ENCODE measurements at places on chromosomes 2 and 18.

DNA sequence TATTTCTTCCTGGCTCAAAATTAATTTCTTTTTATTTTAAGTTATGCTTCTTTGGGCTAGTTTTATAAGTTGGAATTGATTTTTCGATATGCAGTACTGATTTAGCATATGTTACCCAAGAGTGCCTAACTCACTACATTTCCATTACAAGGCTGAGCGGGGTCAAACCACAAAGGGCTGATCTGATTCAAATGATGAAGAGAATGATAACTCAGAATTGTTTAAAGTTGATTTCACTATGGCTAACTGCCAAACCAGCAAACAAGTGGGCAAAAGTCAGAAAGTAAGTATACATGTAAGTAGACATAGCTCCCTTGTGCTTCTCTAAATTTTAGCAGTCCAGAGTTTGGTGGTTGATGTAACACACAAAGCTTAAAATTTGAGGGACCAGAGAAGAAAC, 35.6 kb downstream of the RAD51AP2 start:
- DNase-seq, result no peak

DNA sequence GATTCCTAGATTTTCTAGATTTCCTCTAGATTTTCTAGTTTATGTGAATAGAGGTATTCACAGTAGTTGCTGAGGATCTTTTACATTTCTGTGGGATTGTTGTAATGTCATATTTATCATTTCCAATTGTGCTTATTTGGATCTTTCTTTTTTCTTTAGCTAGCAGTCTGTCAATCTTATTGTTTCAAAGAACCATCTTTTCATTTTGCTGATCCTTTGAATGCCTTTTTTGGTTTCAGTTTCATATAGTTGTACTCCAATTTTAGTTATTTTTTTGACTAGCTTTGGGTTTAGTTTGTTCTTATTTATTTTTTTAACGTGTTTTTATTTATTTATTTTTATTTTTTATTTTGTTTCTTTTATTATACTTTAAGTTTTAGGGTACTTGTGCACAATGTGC, 24.5 kb downstream of the CLIP4 start:
- DNase-seq, result no peak

DNA sequence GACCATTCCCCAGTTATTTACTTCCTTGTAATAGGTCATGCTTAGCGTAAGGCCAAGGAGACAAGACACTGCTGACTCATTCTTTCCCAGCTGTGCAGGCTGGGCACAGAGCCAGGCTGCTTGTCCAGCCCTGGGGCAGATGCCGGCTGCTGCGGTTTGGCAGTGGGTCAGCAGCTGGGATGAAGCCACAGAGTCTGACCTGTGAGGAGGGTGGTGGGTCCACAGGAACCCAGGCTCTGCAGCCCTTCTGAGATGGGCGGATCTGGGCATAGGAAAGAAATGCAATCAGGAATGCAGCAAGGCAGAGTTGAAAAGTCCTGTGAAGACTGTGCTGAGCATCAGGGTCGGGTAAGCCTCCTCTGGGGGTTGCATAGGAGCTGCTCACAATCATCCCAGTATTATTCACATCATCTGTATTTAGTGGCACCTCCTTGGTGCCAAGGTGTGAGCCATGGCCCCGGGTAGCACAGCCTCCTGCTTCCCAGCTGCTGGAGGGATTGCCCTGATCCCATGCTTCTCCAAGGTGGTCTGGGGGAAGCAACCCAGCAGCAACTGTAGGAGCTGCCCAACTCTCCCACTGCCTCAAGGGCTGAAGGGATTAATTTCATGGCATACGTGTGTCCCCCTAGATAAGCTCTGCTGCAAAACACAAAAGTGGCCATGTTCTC, 139.0 kb downstream of the DDX1 start:
- DNase-seq, result no peak

GRCh38 chr2:241815477-241816430, 6.8 kb downstream of the NEU4 start:
- DNase-seq, result no peak

DNA sequence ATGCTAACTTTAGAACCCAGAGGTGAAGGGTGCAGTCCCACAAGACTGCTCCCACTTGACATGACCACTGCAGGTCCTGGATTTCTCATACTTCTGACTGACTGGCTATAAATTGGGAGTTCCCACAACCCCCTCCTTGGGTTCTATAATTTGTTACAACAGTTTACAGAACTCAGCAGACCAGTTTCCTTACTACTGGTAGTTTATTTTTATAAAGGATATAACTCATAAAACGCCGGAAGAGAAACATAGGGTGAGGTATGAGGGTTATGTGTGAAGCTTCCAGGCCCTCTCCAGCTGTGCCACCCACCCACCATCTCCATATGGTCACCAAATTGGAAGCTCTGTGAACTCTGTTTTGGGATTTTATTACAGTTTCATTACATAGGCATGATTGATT, 839.6 kb downstream of the TSN start:
- DNase-seq, result no peak

- DNase-seq, result no peak
These were observed 15.8 kb downstream of the ADI1 start for GRCh38 chr2:3503483-3503882.

GRCh38 chr2:173238385-173238784, 116.3 kb upstream of the CDCA7 start:
- no peak for DNase-seq

DNA sequence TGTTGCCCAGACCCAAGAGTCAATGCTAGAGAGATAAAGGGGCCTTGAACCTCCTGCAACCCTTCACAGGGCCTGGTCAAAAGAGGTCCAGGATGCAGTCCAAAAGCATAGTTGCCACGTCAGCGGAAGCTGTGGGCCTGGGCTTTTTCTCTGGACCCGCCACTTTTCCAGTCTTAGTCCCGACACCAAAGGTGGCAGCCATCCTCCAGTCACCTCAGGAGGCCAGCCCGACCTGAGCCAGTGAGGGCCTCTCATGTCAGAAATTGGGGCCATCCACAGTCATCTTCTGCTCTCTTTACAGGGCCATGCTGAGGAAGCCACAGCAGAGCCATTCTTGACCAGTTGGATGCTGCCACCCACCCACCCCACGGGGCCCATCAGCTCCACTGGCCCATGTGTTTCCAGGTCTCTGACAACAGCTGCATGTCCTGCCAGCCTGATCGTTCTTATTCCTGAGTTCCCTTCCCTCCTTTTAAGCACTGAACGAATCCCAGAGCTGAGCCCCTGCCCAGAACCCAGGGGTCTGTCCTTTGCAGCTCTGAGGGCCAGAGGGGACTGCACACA, 34.1 kb upstream of the KLHL29 start:
- DNase-seq, result no peak

GRCh38 chr2:68231061-68231372, 21.3 kb downstream of the PPP3R1 start:
- no peak for DNase-seq

DNA sequence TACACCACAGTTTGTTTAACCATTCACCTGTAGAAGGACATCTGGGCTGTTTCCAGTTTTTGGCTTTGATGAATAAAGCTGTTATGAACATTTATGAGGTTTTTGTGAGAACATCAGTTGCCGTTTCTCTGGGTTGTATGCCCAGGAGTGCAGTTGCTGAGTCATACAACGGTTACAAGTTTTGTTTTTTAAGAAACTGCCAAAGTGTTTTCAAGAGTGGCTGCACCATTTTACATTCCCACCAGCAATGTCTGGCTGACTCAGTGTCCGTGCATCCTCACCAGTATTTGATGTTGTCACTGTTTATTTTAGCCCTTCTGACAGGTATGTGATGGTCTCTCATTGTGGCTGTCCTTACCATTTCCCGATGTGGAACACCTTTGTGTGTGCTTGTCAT, 48.0 kb upstream of the GPR17 start:
- DNase-seq, result no peak

- DNase-seq, result no peak
These were observed 108.2 kb upstream of the PTPRM start for GRCh38 chr18:7458884-7459283.

- DNase-seq, result no peak
These were observed 149.6 kb downstream of the MYT1L start for GRCh38 chr2:2181493-2181892.

DNA sequence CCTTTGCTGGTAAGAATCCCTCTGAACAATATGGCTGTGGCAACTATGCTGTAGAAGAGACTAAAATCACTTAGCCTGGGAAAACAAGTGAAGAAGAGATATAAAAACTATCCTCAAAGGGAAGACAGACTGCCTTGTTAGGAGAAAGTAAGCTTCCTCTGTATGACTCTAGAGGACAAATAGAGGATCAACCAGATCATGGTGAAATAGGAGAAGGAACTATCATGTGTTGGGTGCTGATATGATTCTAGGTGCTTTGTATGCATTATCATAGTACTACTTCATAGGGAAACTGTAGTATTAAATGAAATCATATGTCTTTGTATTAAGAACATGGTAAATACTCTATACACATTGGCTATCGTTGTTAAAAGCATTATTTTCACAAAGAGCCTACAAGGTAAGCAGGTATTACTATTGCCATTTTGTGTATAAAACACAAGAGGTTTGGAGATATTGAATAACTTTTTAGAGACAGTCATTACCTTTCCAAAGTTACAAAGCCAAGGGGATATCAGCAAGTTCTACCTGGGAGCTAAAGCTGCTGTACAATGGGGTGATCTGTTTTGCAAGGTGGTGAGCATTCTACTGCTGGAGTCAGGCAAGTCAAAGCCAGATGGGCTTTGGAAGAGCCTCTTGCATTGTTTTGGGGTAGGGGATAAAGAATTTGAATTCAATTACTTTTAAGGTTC, 402.6 kb downstream of the ALK start:
- no peak for DNase-seq

DNA sequence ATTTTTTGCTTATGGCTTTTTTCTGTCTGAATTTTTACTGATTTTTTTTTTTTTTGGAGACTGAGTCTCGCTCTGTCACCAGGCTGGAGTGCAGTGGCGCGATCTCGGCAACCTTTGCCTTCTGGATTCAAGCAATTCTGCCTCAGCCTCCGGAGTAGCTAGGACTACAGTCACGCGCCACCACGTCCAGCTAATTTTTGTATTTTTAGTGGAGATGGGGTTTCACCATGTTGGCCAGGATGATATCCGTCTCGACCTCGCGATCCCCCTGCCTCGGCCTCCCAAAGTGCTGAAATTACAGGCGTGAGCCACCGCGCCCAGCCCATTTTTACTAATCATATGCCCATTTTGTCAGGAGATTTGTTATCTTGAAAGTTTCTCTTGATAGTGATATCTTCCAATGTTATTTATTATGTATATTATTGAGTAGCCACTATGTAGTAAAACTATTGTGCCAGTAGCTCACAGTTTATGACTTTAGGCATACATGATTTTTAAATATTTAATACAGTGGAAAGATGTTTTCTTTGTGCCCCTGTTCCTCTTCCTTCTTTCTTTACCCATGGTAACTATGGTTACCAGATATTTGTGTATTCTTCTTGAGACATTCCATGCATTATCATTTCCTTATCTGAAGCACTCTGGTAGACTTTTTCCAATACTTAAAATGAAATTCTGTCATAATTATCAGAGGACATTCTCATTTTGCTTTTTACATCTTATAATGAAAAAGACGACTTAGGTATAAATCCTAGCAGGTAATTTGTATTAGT, 2.1 kb downstream of the HAT1 start:
- no peak for DNase-seq

- DNase-seq, result no peak
These were observed 63.6 kb upstream of the CAVIN2 start for GRCh38 chr2:191910518-191910917.

DNA sequence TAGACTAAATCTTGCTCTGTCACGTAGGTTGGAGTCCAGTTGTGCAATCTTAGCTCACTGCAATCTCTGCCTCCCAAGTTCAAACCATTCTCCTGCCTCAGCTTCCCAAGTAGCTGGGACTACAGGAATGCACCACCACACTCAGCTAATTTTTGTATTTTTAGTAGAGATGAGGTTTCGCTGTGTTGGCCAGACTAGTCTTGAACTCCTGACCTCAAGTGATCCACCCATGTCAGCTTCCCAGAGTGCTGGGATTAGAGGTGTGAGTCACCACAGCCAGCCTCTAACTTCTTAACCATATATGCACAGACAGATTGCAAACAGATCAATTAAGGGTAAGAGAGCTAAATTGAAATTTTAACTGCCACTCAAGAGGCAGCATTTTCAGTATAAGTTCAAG, 22.1 kb upstream of the CNGA3 start:
- DNase-seq, result no peak

DNA sequence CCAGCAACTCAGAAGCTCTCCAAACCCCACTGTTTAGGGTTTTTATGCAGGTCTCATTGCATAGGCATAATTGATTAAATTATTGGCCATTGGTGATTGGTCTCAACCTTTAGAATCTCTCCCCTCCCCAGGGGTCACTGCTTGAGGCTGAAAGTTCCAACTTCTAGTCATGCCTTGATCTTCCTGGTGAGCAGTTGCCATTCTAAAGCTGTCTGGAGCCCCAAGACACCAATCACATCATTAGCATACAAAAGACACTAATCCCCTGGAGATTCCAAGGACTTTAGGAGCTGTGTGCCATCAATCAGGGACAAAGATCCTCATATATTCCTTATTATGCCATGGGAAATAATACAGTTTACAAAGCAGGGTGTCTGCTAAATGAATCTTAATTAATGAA, 863.4 kb upstream of the KLHL29 start:
- no peak for DNase-seq

- no peak for DNase-seq
These were observed 27.2 kb upstream of the MFSD6 start for GRCh38 chr2:190380962-190381412.

- no peak for DNase-seq
These were observed 77.0 kb downstream of the UPP2 start for GRCh38 chr2:158178646-158179045.

GRCh38 chr2:181774685-181775084, 94.4 kb upstream of the NEUROD1 start:
- no peak for DNase-seq

DNA sequence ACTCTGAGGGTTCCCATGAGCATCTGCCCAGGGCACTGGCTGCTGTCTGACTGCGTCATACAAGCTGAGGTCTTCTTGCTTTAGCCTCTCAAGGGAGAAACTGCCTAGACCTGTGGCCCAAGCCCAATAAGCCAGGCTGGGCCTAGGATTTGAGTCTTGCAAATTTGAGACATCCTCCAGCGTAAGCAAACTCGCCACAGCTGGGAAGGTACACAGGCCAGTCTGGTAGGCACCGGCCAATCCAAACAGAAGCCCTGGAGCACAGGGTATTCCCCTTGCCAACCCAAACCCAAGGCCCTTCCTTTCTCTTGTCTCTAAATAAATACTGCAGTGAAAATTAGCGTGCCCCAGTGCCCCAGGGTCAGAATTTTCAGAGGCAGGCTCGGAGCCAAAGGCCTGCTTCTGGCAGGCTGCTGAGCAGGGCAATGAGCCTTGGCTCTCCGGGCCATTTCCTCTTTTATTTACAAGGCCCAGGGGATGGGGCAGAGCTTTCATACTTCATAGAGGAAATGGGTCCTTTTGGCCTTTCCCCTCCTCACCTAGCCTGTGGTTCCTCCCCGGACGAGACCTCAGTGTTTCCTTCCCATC, 33.3 kb downstream of the POLR1A start:
- DNase-seq, result no peak
